Activated CD8-positive, alpha-beta memory T cell treated with anti-CD3 and anti-CD28 coated beads for 1 hour (primary cell): ENCODE measurements at places on chromosomes 5 and 9.

GRCh38 chr9:119559056-119559455 is 189.8 kb upstream of the BRINP1 start:
- DNase-seq = no peak

- no peak for DNase-seq
Measured at GRCh38 chr9:27471789-27472188, 52.3 kb upstream of the IFNK start.

- DNase-seq = no peak
Measured at GRCh38 chr5:169781420-169782345, 144.6 kb downstream of the DOCK2 start.

- no peak for DNase-seq
Measured at GRCh38 chr5:176956756-176957155, 49.8 kb downstream of the UIMC1 start.

- no peak for DNase-seq
Measured at GRCh38 chr9:18545636-18546360, 71.8 kb downstream of the ADAMTSL1 start.

- no peak for DNase-seq
Measured at GRCh38 chr5:160497878-160498277, 76.2 kb downstream of the PTTG1 start.

DNA sequence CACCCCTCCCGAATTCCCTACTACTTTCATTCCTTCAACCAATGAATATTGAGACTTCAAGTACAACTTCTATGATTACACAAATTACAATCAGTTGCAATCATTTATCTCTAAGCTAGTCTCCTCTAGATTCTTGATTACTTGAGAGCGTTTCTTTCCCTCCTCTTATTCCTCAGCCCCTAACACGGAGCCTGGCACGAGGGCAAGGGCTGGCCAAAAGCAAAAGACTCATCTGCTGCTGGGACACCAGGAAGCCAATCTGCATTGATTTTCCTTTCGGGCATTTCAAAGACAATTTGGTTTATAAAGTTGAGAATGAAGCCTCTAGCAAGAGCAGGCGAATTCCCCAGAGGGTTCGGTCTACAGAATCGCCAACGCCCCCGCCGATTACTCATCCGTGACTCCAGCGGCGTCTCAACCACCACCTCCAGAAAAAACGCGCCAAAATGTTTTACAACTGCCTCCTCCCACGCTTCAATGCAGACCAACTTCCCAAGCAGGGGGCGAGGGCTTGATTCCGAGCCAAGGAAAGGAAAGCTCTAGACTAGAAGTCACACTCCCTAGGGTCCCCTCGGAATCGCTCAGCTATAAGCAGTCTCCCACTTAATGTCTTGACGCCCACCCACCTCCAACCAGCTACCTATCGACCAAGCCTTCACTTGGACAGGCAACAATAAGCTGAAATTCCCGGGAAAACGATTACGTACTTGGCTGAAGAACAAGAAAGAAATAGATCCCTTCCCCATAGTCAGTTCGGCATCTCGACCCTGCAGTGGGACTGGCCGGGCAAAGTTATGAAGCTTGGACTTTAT is 1.5 kb downstream of the PCSK1 start:
- no peak for DNase-seq

- DNase-seq = no peak
Measured at GRCh38 chr5:38931731-38932130, 85.9 kb downstream of the OSMR start.

DNA sequence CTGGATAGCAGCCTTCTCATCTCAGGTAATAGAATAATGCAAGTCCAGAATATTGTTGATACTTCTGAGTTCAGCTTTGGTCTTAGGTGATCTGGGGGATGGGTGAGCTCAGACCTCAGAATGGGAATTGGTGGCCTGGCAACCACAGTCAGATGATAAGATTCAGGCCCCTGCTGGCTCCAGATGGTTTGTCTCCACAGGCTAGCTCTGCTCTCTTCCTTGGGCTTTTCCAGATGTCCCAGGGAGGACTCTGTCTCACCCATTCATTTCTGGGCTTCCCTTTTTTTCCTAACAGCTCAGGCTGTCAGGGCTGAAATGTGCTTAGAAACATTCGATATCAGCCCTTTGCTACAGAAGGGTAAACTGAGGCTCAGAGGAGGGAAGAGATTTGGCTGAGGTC is 17.6 kb upstream of the TNFSF15 start:
- DNase-seq = no peak

DNA sequence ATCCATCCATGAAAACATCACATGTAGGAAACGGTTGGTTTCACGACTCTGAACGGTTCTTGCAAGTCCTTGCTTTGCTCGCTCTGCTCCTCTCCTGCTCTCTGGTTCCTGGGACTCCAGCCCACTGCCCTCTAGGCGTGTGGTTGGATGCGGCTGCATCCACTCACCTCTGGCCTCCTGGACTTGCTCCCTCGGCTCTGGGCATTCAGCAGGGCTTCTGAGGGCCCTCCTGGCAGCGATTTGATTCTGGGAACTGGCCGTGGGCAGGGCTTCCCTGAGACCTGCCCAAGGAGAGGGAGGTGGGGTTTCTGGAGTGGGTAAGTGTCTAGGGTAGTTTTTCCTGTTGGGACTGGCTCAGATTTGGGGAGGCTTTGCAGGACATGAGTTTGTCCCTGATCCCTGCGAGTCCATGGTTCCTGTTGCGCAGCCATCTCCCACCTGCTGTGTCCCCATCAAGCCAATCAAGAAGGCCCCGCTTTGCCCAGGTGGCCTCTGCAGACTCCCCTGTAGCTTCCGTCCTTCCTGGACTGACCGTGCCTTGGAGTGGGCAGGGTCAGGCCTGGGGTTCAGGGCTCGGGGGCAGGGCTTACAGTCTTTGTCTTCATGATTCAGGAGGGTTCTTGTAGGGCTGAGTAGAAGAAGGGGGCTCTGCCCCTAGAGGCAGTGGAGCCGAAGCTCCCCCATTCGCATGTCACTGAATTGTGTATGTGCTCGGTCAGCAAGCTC is 192.3 kb downstream of the CACNA1B start:
- no peak for DNase-seq

DNA sequence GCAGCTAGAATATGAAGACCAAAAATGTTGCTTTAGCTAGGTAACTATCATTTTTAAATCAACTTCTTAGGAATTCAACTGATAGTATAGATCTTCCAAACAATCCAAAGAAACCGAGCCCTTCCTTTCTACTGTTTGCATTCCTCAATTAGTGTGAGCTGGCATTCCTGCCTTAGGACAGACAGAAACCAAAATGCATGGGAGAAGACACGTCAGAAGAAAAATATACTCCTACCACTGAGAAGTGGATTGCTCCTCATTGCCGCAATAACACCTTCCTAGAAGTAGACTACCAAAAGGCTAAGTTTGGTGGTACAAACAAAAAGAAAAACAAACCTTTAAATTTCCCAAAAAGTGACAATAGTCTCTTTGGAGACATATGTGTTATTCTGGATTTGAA is 440.0 kb downstream of the SEMA5A start:
- no peak for DNase-seq

- no peak for DNase-seq
Measured at GRCh38 chr5:180873615-180874520, 12.8 kb upstream of the ZFP62 start.

GRCh38 chr9:85716031-85716877 is 25.5 kb downstream of the AGTPBP1 start:
- no peak for DNase-seq

DNA sequence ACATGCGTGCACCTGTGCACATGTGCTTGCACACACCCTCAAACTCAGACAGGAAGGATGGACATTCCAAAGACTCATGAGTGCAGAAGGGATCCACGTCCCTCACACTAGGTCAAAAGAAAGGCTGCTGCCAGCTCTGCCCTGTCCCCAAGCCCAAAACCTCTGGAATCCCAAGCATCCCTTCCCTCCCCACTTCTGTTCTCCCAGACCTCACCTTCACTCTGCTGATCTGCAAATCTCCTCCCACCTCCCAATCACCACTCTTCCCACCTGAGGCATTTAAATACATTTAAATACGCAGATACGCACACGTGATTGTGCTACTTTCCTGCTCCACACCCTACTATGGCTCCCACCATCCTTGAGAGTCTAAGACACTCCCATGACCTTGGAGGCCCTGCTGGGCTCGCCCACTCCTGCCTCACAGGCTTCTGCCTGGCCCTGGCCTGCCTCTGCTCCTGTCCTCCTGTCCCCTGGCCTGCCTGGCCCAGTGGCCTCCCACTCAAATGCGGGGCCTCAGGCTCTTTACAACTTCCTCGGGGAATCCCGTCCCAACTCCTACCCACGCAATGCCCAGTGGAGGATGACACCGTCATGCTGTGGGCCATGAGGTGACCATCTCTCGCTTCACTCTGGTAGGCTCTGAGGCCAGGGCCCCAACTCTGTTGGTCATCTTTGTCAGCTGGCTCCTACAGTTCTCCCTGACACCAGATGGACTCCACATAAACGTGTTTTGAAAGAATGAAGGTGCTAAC is 478.4 kb upstream of the DAP start:
- DNase-seq = no peak

GRCh38 chr5:35160486-35161116 is 69.7 kb downstream of the PRLR start:
- no peak for DNase-seq

GRCh38 chr5:84273517-84273883 is 111.2 kb downstream of the EDIL3 start:
- DNase-seq = no peak

GRCh38 chr5:74224331-74224730 is 416.2 kb downstream of the ENC1 start:
- no peak for DNase-seq

DNA sequence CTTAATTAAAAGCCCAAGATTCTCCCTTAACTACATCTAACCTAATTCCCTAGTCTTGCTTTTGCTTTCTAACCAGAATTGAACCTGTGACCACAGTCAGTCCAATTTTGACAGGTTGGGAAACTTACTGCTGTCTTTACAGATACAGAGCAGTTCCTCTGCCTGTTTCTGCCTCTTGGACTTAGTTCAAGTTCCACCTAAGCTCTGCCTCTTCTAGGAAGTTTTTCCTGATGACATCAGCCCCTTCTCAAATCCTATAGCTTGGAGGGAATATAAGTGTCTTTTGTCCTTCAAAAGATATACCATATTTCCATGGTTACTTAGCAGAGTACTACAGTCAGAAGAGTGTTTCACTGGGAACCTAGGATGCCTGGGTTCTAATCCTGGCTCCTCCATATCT is 31.7 kb downstream of the BRINP1 start:
- no peak for DNase-seq

DNA sequence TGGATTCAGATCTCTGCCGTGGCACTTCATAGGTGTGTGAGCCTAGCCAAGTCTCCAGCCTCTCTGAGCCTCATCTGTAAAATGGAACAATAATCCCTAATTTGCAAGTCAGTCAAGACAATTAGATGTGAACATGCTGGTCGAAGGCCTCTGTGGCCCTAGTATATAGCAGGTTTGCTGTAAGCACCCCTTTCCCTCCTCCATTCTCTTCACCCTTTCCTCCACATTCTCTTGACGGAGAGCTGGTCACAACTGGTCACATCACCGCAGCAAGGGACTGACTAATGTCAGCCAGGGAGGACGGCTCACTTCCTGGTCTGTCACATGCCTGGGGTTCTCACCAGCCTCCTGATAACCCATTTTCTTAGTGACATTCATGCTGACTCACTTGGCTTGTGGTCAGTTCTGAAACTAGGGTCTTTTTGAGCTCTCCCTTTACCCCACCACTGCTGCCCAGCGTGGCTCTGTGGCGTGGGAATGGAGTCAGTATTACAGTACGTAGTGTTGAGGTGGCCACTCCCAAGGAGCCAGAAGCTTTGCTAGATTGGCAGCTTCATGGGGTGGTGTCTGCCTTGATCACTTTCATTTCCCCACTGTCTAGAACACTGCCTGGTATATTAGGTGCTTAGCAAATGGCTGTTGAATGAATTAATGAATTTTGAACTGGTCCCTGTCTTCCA is 47.8 kb downstream of the ERGIC1 start:
- DNase-seq = no peak

DNA sequence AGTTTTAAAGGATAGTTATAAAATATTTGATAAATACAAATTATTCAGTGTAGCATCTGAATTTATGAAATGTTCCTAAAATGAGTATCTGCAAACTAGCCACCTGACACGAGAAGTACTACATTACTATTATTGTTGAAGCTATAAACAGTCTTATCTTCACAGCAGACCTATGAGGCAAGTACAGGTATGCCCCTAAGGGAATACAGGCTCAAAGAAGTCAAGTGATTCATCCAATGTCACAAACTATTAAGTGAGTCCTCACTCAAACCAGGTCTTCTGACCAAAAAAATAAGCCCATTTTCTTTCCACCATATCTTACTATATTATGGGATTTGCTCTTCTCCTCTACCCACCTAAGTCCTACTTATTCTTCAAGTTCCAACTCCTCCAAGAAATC is 28.7 kb downstream of the STRBP start:
- DNase-seq = no peak

DNA sequence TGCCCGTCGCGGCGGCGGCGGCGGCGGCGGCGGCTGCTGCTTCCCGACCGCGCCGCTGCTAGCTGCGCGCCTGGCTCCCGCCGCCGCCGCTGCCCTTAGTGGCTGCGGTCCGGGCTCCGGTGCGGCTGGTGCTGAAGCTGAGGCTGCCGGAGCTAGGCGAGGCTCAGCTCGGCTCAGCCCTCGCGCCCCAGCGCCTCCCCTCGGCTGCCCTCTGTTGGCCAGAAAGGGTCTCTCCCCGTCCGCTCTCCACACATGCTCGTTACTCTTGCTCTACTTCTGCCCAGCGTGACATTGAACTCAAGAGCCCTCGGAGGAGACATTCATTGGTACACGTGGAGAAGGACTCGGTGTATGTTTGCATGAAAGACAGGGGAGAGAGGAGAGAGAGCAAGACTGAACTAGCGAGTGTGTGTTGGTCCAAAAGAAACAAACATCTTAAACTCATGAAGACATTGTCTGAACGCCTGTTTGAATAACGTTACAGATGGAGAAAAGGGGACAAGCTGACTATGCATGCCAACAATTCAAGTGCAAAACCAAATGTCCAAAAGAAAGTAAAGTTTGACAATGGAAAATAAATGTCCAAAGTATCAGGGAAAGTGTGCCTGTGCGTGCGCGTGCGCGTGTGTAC is at the start of gene HCN1:
HCN1 (minus strand) TSS at position 175 of the 631 bp plus-strand sequence.
- no peak for DNase-seq

- no peak for DNase-seq
Measured at GRCh38 chr5:68740226-68740910, 353.4 kb upstream of the SLC30A5 start.

DNA sequence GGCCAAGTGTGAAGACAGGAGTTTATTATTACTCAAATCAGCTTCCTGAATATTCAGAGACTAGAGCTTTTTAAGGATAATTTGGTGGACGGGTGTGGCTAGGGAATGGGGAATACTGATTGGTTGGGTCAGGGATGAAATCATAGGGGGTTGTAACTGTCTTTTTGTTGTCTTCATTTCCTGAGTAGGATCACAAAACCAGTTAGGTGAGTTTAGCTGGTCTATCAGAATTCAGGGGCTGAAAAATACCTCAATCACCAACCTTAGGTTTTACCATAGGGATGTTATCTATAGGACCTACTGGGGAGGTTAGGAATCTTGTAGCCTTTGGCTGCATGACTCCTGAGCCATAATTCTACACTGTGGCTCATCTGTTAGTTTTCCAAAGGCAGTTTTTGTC is 235.8 kb downstream of the YTHDC2 start:
- DNase-seq = no peak

- DNase-seq = no peak
Measured at GRCh38 chr5:112407240-112407639, 11.8 kb downstream of the EPB41L4A start.

- DNase-seq = no peak
Measured at GRCh38 chr9:91741522-91741921, 208.5 kb downstream of the ROR2 start.
